ENCODE measurements at places on chromosomes 2 and 18.

DNA sequence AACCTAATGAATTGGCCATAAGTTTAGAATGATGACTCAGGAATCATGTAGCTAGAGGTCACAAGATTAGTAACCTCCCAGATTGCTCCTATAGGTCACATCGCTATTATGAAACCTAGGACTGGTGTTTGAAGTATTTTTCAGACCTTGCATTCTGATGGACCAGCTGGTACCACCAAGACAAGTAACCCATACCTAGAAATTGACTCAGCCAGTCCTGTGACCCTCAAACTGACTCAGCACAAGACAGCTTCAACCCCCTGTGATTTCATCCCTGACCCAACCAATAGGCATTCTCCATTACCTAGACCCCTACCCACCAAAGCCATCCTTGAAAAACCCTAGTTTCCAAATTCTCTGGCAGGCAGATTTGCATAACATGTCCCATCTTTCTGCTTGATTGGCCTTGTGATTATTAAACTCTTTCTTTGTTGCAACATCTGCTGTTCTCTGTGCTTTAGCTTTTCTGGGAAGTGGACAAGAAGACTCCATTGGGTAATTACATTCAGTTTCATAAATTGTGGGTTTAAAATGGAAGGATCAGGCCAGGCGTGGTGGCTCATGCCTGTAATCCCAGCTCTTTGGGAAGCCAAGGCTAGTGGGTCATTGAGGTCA, 254.9 kb downstream of the IRS1 start:
- DNase-seq = no peak

- no peak for DNase-seq
Measured at GRCh38 chr2:148578493-148578884, 66.1 kb upstream of the EPC2 start.

DNA sequence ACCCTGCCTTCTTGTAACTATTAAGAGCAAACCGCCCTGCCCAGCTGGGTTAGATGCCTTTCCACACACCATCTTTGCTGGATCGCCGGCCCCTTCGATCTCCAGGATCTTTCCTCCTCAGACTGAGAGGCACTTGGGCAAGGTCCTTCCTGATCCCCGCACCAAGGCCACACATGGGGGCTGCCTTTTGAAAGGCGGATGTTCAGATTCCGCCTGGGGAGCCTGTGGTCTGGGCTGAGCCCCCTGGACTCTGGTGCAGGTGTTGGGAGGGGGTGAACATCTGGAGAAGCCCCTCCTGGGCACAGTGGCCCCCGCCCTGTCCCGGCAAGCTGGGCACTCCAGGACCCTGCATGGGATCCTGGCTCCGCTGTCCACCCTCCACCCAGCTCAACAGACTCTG, 135.4 kb upstream of the HDAC4 start:
- no peak for DNase-seq

- no peak for DNase-seq
Measured at GRCh38 chr2:40101131-40101575, 322.1 kb upstream of the THUMPD2 start.

- no peak for DNase-seq
Measured at GRCh38 chr18:32612651-32613050, 142.0 kb upstream of the GAREM1 start.

DNA sequence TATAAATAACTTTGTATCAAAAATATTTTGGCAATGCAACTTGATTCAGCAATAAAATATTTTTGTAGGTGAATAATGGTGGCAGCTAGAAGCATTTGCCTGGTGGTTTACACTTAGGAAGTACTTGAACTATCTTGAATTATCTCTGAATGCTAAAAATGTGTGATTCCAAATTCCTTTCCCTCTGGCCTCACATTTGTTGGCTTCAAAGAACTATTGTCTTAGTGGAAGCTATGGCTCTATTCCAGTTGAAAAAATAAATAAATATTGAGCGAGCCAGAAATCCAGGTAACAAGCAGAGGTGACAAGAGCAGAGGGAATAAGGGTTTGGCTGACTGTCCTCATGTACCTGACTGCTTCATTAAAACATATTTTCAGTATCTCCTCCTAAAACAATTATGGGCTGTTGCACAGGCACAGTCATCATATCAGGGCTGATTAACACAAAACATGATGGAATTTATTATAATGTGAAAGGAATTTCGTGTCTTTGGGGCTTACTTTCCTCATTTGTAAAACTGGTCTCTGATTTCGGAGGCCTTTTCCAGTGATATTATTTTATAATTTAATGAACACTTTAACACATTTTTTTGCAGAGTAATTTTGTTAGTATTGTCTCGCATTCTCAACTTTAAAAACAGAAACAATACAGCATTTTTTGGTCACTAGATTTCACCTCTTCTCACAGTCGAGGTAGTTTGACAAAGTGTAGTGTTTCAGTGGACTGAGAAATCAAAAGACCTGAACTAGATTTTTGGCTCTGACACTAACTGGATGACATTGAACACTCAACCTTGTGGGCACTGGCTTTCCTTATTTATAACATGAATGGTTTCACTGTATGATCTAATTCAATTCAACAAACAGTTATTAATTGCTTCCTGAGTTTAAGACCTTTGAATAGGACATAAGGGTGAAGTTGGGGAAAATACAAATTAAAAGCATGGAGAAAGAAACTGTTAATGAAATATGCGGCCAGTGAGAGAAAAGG, 7.8 kb upstream of the CAVIN2 start:
- no peak for DNase-seq
